Stimulated activated CD8-positive, alpha-beta memory T cell treated with anti-CD3 and anti-CD28 coated beads, Interleukin-4, amount 100 ng/mL, for 1 hour (primary cell): ENCODE measurements at places on chromosomes 2 and 18.
A peak's percentile ranks its signal among the peaks of the same experiment; 100 is the strongest.

DNA sequence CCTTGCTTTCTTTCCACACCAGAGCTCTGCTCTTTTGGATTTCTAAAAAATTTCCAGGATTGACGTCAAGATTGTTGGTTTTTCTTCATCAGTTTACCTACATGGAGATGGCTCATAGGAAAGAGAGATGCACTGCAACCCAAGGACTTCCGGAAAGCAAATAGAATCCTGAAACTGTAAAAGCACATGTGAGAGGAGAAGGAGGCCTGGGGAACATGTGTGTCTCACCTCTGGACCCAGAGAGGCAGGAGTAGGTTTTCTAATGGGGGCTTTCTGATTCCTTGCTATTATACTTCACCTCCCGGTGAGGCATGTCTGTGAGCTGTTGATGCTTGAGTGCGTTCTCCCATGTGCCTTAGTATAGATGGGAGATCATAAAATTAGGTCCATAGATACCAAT, 362.8 kb downstream of the DCDC2C start:
- DNase-seq: no peak

- DNase-seq: no peak
Observed at GRCh38 chr2:224594840-224595239, 9.7 kb upstream of the CUL3 start.

DNA sequence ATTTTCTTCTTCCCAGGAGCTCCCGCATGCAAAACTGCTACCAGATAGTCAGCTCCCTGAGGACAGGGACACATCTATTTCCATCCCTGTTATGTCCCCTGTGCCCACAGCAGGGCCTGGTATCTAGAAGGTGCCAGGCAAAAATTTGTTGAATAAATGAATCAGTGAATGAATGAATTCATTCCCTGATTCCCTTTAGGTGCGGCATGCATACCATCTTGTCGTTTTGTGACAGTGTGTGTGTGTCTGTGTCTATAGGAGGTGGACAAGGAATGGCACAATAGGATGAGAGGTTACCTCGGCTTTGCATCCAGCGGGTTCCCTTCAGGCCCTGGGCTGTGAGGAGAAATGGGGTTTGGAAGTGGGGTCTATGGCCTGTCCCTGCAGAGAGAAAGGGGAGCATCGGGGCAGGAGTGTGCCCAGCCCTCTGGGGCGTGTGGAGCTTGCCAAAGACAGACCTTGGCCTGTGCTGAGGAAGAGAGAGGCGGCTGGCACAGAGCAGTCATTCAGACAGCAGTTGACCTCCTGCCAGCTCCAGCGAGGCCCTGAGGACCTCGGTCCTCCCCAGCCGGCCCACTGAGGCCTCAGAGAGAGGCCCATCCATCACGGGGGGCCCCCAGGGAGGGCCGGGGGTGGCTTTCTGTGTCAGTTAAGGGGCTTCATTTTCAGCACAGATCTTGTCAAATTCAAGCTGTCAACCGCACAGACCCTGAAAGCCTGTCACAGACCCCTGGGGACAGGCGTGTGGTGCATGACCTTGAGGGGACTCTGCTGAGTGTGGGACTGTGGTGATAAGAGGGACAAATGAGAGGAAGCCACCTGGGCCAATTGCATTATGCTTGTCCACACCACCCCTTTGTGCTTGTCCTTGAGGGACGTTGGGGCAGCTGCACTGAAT, 125.9 kb upstream of the CXCR4 start:
- DNase-seq: no peak

DNA sequence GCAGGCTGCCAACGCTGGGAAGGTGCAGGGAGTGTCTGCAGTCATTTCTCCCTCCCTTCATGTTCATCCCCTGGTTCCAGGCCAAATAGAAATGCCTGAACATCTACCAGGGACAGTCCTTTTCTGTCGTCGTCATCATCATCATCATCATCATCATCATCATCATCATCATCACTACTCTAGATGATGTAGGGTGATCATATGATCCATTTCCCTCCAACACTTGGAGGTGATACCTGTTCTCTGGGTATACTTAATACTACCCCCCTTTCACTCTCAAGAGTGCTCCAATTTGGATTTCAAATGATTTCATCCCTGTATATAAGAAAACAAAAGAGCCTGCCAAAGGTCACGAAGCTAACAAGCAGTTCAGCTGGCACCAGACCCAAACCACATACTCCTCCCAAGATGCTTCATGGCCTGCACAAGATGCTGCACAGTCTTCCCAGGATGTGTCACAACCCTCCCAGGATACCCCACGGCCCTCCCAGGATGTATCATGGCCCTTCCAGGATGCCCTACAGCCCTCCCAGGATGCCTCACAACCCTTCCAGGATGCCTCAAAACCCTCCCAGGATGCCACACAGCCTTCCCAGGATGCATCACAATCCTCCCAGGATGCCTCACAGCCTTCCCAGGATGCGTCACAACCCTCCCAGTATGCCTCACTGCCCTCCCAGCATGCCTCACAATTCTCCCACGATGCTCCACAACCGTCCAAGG, 257.9 kb downstream of the DYSF start:
- no peak for DNase-seq

DNA sequence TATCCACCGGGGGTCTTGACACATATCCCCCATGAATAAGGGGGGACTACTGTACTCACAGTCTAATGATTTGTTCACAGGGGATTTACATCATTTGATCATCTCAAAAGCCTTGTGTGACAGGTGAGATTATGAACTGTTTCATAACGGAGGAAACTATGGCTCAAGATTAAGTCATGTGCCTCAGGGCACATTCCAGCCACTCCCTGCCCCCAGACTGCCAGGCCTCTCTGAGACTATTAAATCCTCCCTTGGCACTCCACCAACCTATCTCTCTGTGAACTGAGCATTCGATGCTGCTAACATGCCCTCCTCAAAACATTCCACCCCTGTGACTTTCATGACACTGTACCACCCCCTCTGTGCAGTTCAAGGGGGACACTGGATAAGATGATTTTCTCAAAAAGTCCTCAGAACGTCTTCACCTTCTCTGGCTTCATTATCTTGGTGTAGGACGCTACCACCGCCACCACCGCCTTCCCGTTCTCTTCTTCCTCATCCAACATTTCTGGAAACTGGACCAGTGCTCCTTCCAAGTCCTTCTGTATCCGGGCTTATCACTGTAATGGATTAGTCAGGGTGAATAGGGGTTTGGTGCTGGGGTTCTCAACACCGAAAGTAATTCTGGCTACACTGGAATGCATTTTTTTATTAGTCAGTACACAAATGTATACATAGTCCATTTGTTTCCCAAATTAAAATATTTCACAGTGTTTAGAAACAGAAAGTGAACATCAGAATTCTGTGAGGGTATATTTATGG, 169.6 kb downstream of the KCNS3 start:
- DNase-seq: no peak

- no peak for DNase-seq
Observed at GRCh38 chr2:215961981-215962380, 51.4 kb downstream of the MREG start.

DNA sequence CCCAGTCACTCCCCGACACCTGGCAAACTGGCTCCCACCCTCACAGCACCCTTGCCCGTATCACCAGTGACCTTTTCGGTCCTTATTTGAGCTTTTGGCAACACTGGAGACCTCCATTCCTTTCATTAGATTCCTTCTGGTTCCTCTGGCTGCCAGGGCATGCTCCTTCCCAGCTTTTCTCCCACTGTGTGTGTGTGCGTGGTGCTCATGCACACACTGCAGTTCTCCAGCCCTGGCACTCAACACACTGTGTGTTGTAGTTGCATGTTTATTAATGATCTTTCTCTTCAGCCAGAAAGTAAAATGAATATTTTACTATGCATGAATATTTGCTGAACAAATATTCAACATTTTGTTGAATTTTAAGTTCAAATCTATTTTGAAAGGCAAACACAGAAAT, 139.0 kb downstream of the ESCO1 start:
- no peak for DNase-seq

DNA sequence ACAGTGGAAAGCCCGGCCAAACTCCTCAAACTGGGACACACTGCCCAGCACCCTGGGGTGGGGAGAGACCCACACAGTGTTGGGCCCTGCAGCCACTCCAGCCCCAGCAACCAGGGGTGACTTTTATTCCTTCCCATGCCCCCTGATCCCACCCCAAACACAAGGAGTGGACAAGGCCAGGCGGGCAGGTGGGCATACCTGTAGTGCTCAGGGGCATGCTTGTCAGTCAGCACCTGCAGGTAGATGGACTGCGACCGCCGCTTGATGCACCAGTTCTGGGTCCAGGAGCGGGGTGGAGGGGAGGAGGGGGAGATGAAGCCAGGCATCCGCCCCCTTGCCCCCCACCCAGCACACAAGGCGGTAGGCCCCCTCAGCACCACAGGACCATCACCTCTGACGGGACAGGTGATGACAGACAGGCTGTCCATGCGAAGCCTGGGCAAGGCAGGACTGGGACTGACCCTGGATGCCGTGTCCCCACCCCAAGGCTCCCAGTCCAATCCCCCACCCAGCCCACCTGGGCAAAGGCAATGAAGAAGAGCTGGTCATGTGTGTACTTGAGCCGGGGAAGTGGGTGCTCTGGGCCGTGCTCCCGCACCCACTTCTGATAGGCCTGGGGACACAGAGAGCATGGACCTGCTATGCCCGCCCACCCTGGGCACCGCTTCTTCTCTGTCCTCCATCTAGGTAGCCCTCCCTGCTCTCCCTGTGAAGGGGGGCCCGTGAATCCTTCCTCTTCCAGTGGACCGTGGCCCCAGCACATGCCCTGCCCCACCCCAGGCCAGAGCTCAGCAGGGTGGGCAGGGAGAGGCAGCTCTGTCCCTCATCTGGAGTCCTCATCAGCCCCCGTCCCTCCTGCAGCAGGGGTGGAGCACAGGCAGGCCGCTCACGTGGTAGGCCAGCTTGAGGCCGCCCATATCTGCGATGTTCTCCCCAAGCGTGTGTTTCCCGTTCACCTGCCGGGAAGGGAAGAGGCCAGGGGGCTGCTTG, 7.1 kb downstream of the ECEL1 start:
- no peak for DNase-seq

- DNase-seq: no peak
Observed at GRCh38 chr2:223649554-223650533, 47.7 kb upstream of the SCG2 start.

- DNase-seq: no peak
Observed at GRCh38 chr18:65363911-65364632, 386.7 kb upstream of the CDH7 start.

DNA sequence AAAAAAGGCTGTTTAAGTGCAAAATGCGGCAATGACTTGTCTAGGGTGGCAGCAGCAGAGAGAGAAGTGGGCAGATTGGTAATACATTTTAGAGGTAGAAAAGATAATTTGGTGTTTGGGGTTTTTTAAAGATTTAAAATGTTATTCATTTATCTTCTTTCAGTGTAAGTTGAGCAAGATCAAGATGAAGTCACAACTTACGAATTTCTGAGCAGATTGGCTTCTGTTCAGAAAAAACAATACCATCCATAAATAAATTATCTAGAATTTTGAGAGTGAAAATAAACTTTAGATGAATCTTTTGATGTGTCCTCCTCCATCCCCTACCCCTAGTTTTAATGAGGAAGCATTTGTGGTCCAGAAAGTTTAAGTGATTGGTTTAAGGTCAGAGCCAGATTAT, 47.9 kb upstream of the FAM171B start:
- no peak for DNase-seq

- no peak for DNase-seq
Observed at GRCh38 chr18:59674903-59675270, 22.3 kb downstream of the CCBE1 start.

- DNase-seq: no peak
Observed at GRCh38 chr18:3051718-3052410, 38.9 kb upstream of the LPIN2 start.

GRCh38 chr18:63298400-63299365, 20.9 kb downstream of the BCL2 start:
- DNase-seq: no peak

- DNase-seq: no peak
Observed at GRCh38 chr2:218323526-218324472, 31.5 kb upstream of the TMBIM1 start.

DNA sequence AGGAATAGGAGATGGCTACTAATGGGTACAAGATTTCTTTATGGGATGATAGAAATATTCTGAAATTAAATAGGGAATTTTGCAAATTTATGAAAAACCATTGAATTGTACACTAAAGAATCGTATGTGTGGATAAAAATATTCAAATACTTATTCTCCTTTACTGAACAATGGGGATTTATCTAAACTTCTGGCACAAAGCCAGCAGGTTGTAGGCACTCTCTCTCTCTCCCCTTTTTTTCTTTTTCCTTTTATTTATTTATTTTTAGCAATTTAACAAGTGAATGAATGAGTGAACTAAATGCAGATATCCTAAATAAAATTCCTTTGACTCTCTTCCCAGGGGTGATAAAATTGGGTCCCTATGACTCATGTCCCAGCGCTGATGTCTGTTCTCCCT, 21.9 kb upstream of the SCYGR2 start:
- no peak for DNase-seq

DNA sequence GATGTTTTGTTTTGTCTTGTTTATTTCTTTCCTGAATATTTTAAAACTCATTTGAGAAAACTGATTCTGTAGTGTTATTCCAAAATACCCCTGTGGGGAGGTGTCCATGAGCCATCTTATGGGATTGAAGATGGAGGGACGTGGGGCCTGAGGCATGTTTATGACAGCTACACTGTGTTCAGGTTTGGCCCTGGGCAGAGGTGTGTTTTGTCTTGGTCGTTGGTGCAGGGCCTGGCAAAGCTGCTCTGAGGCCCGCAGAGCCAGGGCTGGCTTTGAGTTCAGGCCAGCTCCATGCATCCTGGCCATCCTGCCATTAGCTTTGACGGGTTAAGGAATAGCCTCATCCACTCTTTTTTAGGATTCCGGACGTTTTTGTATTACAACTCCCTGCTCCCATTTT, 68.9 kb downstream of the TMEM18 start:
- no peak for DNase-seq

DNA sequence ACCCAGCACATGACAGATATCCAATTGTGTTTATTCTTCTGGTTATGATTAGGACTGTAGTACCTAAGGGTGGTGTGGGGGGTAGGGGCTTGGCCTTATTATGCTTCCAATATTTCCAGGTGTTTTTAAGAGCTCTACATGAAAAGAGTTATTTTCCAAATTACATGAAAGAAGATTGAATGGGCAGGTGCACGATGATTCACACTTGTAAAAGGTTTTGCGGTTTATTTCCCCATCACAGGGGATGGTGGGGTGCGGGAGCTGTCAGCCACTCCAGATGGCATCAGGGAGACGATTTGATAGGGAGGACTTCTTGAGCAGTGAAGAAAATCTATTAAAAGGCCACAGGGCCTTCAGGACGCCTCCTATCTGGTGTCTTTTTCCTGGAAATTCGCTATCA, 15.1 kb upstream of the CCBE1 start:
- no peak for DNase-seq

DNA sequence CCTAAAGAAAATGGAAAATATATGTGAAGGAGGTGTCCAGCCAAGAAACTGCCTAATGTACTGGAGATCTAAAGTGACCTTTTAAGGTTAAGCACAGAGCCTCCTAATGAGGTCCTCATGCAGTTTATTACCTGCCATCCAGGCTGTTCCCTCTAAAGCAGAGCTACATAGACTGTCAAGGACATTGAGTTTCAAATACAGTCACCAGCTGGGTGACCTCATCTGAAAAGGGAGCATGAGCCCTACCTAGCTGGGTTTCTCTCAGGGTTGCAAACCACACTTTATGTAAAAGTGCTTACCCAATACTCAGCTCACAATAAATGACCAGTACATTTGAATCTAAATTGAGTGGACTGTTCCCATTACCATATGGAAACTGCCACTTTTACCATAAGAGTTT, 65.4 kb upstream of the CTNNA2 start:
- DNase-seq: no peak

- DNase-seq: peak; percentile 64
Observed at GRCh38 chr2:98569197-98569793, 39.0 kb downstream of the COA5 start.

- DNase-seq: no peak
Observed at GRCh38 chr2:11873356-11874154, 127.1 kb downstream of the LPIN1 start.
